ENCODE measurements at places on chromosomes 11 and 22.

- DNase-seq = no peak
Measured at GRCh38 chr22:28112190-28112544, 193.1 kb upstream of the PITPNB start.

- DNase-seq = no peak
Measured at GRCh38 chr11:605286-606129, 10.2 kb downstream of the IRF7 start.

DNA sequence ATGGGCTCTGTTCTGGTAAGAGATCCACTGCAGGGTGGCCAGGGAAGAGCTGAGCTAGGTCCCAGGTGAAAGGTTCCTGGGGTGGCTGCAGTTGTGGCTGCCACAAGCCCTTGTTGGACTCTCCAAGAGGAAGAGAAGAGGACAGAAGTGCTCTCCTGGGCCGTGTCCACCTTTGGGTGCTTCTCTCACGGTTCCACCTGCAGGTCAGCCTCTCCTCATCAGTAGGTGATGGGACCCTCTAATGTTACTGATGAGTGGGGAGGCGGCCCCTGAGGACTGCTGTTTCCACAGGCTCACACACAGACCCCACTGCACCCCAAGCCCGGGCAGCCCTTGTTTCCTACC, 804.9 kb downstream of the BRD1 start:
- DNase-seq = no peak

GRCh38 chr11:75578977-75579376, 16.9 kb downstream of the SERPINH1 start:
- no peak for DNase-seq

DNA sequence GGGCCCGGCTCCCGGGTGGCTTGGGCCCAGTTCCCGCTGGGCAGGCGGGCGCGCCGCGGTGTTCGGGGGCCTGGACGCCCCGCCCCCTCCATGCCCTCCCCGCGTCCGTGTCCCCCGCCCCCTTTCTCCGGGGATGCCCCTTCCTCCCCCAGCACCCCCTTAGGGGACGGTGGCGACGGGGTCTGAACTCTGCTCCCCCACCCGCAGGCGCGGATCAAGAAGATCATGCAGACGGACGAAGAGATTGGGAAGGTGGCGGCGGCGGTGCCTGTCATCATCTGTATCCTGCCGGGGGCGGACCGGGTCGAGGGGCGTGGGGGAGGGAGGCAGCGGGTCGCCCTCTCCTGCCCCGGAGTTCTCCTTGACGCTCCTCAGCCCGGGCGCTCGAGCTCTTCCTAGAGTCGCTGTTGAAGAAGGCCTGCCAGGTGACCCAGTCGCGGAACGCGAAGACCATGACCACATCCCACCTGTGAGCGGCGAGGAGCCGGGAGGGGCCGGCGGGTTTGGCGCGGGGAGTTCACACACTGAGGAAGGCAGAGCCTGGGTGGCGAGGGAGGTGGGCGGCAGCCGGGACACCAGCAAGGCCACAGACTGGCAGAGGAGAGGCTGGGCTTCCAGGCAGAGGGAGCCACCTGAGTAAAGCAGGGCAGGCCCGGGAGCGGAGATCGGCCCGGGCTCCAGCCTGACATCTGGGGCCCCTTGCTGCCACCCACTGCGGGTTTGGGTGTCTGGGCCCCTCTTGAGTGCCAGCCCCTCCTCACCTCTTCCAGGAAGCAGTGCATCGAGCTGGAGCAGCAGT, 546 bp downstream of the DRAP1 start:
- peak; percentile 54 for DNase-seq

GRCh38 chr11:114209343-114209742, 86.9 kb upstream of the NNMT start:
- DNase-seq = no peak

DNA sequence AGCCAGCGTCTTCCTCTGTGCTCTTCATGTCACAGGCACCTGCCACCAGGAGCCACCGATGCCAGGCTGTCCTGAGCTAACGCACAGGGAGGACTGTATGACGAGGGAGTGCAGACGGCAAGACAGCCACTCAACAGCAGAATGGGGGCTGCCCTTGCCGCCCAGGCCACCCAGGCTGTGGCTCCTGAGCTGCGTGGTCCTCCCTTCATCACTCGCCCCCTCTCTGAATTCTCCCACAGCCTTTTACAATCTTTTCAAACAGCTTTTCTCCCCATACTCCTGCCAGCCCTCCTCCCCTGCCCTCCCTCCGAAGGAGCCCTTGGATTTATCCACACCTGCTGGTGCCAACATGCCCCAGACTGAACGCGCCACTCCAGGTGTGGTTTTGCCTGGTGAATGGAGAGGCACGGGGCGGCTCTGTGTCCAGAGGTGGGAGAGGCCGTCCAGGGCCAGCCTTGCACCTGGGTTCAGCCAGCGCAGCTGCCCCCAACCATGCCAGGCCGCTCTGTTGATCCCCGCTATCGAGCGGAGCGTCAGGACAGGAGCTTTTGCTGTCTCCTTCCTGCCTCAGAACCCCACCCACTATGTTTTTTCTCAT, 22.0 kb downstream of the OVOL1 start:
- no peak for DNase-seq

DNA sequence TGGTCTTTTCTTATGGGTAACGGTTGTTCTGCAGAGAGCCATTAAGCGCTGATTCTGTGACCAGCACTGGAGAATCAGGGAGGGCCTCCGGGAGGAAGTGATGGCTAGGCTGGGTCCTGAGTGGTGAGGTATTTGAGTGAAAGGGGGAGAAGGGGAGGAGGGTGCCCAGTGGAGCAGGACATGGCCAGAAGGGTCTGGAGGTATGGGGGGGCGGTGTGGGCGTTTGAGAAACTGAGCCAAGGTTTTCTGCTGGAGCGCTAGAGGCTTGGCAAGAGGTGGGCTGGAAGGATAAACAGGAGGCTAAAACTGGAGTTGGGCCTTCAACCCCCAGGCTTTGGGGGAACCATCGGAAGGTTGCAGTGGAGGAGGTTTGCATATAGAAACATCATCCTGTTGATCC, 72.5 kb downstream of the FBLN1 start:
- no peak for DNase-seq

GRCh38 chr11:101523193-101523592, 60.6 kb downstream of the TRPC6 start:
- no peak for DNase-seq

GRCh38 chr22:22756109-22756508, 111.7 kb downstream of the GGTLC2 start:
- DNase-seq = no peak

- DNase-seq = no peak
Measured at GRCh38 chr11:15526032-15526431, 411.3 kb downstream of the INSC start.

GRCh38 chr11:86596861-86597586, 75.4 kb downstream of the ME3 start:
- DNase-seq = no peak

DNA sequence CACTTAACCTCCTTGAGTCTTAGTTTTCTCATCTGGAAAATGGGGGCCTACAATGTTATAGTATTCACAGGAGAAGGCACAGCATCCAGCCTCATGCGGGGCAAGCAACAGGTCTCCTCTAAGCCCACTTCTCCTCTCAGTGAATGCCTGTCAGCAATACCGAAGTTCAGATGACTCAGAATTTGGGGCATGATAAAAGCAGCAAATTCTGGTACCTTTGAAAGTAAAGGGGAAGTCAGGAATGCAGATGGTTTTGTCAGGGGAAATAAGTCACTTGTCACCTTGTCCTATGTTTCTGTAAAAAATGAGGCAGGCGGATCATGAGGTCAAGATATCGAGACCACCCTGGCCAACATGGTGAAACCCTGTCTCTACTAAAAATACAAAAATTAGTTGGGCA, 350.2 kb downstream of the LARGE1 start:
- no peak for DNase-seq

GRCh38 chr22:39234472-39234787, 10.4 kb downstream of the PDGFB start:
- DNase-seq = no peak

GRCh38 chr11:72741429-72741833, 10.8 kb downstream of the ARAP1 start:
- DNase-seq = no peak

DNA sequence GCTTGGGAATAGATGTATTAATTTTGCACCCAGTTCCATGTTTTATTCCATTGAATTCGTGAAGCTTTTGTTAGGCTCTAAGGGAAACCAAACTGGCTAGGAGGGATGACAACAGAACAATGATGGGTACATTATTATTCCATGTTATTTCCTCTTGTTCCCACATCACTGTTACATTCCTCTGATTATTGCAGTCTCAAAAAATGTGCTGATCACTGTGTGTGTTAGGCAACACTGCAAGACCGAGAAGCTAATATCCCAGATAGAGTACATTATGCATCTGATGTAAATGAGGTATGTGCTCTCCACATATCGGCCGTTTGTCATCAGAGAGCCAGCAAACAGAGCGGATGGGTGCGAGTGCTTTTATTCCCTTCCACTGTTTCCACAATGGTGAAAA, 327.9 kb downstream of the SOX6 start:
- no peak for DNase-seq

DNA sequence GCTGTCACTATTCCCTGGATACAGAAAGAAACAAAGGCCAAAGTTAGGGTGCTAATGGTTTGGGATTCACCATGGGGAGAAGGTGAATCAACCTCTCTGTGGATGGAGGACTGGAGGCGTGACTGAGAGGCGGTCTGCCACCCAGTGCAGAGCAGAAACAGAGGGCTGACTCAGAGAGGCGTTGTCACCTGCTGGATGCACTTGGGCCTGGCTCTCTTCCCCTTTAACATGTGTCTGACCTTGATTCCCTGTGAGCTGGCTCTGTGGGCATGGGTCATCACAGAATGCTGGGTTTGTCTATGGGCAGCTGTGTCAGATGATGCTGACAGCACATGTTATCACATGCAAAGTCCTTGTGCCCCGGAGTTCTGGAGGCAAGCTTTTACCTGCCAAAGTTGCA, 75.9 kb downstream of the LDLRAD3 start:
- DNase-seq = no peak

DNA sequence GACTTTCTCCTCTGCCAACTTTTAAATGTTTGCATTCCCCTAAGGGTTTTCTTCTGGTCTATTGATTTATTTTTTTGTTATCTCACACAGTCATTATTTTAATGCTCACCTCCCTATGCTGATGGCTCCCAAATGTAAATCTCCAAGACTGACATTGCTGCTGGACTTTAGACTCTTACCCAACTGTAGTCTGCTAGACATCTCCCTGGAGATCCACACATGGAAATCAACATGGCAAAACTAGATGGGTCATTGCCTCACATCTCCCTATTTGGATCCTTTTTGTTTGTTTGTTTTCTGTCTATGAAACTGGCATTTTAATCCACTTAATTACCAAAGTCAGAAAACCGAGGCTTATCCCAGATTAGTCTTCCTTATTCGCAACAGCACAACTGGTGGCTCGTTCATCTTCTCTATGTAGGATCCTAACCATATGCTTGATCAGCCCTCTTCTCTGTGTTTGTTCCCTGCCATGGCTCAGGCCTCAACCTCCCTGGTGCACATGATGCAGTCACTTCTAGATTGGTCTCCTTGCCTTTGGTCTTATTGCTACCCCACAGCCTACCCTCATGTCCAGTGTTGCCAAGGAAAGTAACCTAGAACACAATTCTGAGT, 37.3 kb downstream of the SC5D start:
- DNase-seq = peak; percentile 29

DNA sequence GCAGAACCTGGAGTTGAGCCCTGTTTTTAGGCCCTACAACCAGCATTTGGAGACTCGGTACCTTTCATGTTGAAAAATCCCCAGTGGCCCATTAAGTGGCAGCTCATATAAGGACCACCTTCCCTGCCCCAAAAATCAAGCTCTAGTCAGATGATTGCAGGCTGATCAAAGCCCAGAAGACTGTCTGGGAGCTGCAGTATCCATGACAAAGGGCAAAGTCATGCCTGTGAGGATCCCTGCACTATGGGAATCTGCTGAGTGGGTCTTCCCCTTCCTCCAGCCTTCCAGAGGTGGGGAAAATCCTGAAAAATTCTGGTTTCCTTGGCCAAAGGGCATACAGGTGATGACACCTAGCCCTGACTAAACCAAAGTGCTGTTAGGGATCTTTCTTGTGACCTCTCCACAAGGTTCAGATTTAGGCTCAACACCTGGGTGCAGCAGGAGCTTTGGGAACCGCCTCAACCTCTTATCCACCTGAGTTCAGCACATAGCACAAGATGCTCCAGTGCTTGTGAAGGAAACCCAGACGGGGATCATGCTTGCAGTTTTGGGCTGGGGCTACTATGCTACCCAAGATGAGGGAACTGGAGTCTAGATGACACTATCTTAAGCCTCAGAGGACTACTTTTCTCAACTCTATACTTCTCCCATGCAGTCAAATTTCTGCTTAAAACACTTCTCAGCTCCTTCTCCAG, 1.2 kb upstream of the TRIM3 start:
- no peak for DNase-seq

DNA sequence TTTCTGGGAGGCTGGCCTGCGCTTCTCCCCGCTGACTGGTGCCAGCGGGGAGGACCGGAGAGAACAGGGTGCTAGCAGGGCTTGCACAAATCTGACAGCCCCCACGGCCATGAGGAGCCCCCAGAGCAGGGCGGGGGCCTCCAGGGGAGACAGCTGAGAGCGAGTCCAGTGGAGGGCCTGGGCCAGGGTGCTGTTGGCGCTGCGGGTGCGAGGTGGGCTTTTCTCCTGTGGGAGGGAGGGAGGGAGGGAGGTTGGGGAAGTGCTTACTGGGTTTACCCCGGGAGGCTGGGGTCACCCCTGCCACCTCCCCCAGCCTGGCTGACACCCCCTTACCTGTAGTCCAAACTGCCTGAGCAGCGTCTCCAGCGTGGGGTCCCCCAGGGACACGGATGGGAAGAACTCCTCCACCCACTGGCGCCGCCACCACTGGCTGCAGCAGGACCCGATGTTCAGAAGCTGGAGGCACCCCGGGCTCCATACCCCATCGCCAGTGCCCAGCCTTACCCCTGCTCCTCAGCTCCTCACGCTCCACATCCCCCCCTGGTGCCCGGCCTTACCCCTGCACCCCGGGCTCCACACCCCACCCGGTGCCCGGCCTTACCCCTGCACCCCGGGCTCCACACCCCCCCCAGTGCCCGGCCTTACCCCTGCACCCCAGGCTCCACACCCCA, 3.9 kb downstream of the LMF2 start:
- no peak for DNase-seq

DNA sequence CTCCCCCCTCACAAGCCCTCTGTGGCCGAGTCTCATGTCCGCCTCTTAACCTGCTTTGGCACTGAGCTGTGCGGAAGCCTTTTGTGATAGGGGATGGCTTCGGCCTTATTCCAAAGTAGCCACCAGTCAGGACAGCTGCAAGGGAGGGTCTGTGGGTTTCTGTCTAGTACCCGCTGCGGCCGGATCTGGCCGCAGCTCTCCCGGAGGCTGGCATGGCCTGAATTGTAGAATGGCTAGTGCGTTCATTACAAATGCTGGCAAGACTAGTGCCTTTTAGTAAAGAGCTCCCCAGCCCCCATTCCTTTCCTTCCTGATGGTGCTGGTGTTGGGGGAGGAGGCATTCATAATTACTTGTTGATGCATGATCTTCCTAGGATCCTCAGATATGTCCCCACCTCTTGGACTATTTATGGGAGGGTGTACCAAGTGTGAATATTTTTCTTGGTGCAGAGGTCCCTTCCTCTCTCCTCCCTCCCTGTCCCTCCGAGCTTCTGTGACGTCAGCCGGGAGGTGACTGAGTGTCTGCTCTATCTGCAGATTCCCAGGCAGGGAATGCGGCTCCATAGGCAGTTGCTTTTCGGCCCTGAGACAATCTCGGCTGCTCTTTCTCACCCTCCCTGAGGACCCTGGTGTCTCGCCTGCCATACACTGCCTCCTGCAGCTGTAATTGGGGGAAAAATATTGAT, 108.7 kb upstream of the E2F8 start:
- DNase-seq = no peak

GRCh38 chr11:126607374-126607773, 251.9 kb downstream of the ST3GAL4 start:
- DNase-seq = peak; percentile 91
